Stimulated activated CD8-positive, alpha-beta memory T cell treated with anti-CD3 and anti-CD28 coated beads, Interleukin-2, amount 100 ng/mL, for 48 hours (primary cell): ENCODE measurements at places on chromosomes 4 and X.

- DNase-seq: no peak
Measured at GRCh38 chrX:30982467-30982866, 89.4 kb downstream of the FTHL17 start.

GRCh38 chr4:13097971-13098370 lies 386.2 kb downstream of the RAB28 start:
- DNase-seq: no peak

- DNase-seq: no peak
Measured at GRCh38 chr4:14022456-14022855, 394.9 kb upstream of the BOD1L1 start.

DNA sequence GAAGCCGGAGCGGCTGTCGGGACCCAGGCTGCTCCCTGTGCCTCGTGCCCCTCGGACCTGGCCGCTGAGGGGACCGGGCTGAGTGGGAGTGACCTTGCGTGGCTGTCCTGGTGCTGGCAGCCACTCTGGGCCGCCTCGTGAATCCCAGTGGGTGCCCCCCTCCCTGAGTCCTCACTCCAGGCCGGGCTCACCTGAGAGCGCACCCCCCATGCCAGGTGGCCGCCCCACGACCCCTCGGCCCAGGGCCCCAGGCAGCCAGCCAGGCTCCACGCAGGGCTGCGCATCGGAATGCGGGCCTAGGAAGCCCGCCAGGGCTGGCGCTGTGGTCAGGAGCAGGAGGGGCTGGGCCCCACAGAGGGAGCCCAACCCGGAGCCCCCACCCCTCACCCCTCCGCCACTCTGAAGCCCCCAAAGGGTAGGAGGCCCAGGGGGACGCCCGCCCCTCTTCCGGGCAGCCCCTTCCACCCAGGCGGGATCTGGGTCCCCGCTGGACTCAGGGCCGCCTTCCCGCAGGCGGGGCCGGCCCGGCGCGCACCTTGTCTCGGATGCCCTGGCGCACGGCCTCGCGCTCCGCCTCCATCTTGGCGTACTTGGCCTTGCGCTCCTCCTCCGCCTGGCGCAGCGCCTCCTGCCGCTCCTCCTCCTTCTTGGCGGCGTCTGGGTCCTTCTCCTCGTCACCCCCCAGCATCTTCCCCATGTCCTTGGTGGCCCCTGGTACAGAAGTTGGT lies 33.9 kb downstream of the CPLX1 start:
- no peak for DNase-seq

GRCh38 chr4:40231316-40231863 lies 34.6 kb downstream of the RHOH start:
- no peak for DNase-seq

DNA sequence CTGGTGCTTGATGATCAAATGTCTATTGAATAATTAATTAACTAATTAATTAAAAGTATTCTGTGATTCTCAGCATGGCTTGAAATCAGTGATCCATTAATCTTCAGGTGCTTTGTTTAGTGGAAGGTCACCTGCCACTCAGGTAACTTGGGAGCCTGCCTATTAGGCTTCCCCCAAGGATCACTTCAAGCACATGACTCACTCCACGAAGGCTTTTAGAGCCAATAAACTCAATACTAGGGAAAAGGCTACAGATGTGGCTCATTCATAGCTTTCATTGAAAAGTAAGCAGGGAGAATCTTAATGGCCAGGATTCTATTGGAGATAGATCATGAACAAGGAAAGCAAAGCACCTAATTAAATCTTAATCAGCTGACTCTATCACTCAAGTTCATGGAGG lies 21.3 kb downstream of the AREG start:
- DNase-seq: no peak

- DNase-seq: no peak
Measured at GRCh38 chr4:188976644-188977115, 837.4 kb downstream of the TRIML1 start.

- no peak for DNase-seq
Measured at GRCh38 chrX:16870862-16871815, 977 bp upstream of the RBBP7 start.

- no peak for DNase-seq
Measured at GRCh38 chr4:182971702-182972101, 54.5 kb upstream of the DCTD start.

DNA sequence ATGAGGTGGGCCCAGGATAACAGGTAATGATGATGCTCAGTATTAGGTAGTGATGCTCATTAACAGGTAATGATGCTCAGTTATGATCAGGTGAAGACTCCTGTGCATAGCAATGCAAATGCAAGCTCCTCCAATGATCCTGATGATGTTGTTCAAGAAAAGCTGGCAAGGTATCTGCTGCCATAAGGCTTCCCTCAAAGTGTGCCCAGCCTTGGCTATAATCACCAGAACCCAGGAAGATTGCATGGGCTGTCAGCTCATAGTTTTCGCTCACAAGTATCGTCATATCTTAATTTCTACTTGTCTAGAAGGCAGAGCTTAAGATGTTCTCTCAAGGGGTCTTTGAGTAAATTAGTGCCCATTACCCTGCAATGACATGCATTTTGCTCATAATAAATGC lies 366.2 kb upstream of the CLNK start:
- no peak for DNase-seq

DNA sequence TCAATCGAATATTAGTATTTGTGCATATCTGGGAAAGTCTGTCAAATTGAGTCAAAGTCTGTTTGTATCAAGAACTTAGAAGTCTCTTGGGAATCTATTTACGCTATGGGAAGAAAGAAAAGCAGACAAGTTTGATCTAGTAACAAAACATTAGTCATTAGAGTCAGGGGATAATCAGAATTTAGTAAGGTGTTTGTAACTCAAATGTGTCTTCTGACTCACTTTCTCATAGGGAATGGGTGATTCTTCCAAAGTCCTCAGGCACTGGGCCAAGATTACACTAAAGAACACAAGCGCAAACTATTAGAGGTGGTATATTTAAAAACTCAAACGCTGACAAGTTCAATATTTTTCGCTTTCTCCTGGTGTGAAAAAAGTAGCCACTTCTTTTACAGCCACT lies 926.5 kb downstream of the PDHA2 start:
- no peak for DNase-seq

DNA sequence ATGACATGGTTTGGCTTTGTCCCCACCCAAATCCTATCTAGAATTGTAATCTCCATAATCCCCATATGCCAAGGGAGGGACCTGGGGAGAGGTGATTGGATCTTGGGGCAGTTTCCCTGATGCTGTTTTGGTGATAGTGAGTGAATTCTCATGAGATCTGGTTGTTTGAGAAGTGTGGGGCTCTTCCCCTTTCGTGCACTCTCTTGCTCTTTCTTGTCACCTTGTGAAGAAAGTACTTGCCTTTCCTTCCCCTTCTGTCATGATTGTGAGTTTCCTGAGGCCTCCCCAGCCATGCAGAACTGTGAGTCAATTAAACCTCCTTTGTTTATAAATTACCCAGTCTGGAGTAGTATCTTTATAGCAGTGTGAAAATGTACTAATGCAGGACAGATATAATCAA lies 36.4 kb upstream of the FREM3 start:
- DNase-seq: no peak

DNA sequence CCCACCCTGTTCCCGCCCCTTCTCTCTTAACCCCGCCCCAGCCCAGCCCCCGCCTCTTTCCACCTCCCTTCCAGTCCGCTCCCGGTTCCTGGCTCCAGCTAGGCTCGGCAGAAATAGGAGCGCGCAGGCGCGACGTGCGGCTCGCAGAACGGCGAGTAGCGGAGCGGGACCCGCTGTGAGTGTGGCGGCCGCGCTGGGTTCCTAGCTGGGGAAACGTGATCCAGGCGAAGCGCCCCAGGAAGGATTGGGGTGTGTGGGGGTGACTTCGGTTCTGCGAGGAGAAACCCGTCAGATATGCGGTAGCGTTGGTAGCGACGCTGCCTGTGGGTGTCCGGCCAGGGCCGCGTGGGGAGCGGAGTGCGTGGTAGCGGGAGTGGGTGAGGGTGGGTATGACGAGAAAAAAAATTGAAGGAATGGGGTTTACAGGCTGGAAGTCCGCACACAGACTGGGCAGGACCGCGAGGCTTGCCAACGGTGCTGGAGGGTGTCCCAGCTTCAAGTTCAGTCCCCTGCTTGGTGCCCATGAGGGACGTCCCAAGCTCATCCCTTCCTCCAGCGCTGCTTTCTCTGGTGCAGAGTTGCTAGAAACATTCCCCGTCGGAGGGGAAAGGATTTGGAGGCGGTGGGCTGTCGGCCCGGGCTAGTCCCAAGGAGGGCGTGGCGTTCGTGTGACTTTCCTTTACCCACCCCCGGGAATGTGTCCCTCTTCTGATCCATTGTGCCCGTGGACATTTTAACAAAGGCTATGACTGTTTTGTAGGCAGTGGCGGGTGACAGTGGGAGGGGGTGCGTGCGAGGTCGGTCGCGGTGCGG lies at the start of gene PRRG1:
PRRG1 (plus strand) TSS at position 144 of the 813 bp plus-strand sequence. CDS start 56,886 bp downstream, outside the sequence.
- DNase-seq: no peak

DNA sequence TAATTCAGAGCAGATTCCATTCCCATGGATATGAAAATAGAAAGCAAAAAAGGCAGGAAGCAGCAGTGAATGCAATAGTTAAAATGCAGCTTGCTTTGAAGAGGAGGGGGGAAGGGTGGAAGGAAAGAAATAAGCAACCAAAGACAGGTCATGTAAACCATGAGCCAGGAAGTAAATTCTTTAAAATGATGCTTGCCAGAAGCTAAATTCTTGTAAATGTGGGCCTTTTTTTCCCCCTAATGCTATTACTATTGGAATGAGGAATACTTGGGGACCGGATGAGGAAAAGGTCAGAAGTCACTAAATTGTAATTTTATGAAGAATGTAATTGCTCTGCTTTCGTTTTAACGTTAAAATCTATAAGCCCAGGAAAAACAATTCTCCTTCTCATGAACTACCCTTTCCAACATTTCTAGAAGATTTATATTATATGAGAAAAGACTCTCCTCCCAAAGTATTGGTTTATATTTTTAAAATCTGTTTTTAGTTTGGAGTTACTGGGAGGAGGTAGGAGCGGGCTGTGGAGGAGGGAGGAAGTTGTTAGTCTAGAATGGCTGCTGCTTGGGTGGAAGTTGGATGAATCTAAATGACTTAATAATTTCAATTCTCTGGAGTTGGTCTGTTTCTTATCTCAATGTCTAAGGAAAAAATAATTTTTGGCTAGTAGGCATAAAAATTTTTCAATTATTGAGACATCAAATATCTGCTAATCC lies 77.6 kb upstream of the PCDH18 start:
- no peak for DNase-seq

- DNase-seq: no peak
Measured at GRCh38 chr4:101008503-101008902, 338.8 kb downstream of the PPP3CA start.
